ENCODE measurements at places on chromosomes 3 and 15. TPM values are rescaled to one million over a fixed set of nuclear protein-coding genes. Genes with fewer than 3 reads are reported as not detected.

- no peaks in the 10 kb centered on the region for H3K4me1 ChIP-seq
- no peak for DNase-seq
- no peaks in the 10 kb centered on the region for H3K27me3 ChIP-seq
- H3K4me3 ChIP-seq, result no peak overlapping the region
- no peak overlapping the region for H3K27ac ChIP-seq
- H3K36me3 ChIP-seq, result no peaks in the 10 kb centered on the region
Observed at GRCh38 chr15:55959744-55960447, 33.5 kb downstream of the NEDD4 start.

Gene STAG1
- total RNA-seq, result 71.2 TPM

DNA sequence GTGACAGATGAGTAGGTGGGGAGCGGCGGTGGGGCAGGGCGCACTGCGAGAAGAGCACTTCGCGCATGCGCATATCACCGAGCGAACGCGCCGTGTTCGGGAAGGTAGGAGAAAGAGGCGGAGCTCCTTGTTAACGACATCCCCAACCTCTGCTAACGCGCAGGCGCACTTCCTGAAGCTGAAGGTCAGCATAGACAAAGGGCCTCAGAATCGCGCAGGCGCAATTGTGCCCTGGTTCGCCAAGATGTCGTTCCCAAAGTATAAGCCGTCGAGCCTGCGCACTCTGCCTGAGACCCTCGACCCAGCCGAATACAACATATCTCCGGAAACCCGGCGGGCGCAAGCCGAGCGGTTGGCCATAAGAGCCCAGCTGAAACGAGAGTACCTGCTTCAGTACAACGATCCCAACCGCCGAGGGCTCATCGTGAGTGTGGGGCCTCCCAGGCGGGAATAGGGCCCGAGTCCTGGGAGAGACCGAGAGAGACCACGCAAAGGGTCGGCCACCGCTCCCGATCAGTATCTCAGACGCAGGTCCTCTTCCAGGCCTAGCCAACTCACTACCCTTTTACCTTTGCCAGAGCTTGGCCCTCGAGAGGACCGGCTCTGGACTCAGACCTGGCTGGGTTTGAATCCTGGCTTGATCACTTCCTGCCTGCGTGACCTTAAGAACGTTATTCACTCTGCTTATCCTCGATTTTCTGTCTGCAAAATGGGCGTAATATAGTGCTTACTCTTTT, at the start of gene NDUFB4:
TSS of gene NDUFB4 (plus strand) at position 221 of the 737 bp plus-strand sequence. CDS start at position 245, 24 bp downstream.
- peak within 1 kb of the TSS; percentile 92 for H3K27ac ChIP-seq
- DNase-seq, result peak; percentile 91
- H3K27me3 ChIP-seq, result no peaks in the 10 kb centered on the region
- H3K4me1 ChIP-seq, result peaks cover 27% of the 10 kb centered on the region
- H3K36me3 ChIP-seq, result peaks cover 20% of the 10 kb centered on the region

GRCh38 chr15:101294731-101295606, at the start of gene SNRPA1:
TSS of gene SNRPA1 (minus strand) at chr15:101295248. CDS start at chr15:101295178, 70 bp downstream.
- no peaks in the 10 kb centered on the region for H3K27me3 ChIP-seq
- no peaks in the 10 kb centered on the region for H3K36me3 ChIP-seq
- H3K4me1 ChIP-seq, result peaks cover 18% of the 10 kb centered on the region
- DNase-seq, result peak; percentile 96
- H3K27ac ChIP-seq, result peak within 1 kb of the TSS; percentile 94

GRCh38 chr3:5026046-5026362, 46.8 kb downstream of the BHLHE40 start:
- DNase-seq, result no peak
- H3K36me3 ChIP-seq, result no peaks in the 10 kb centered on the region
- H3K27me3 ChIP-seq, result no peaks in the 10 kb centered on the region
- peak overlapping the region; percentile 47 for H3K4me3 ChIP-seq
- H3K27ac ChIP-seq, result no peak overlapping the region

DNA sequence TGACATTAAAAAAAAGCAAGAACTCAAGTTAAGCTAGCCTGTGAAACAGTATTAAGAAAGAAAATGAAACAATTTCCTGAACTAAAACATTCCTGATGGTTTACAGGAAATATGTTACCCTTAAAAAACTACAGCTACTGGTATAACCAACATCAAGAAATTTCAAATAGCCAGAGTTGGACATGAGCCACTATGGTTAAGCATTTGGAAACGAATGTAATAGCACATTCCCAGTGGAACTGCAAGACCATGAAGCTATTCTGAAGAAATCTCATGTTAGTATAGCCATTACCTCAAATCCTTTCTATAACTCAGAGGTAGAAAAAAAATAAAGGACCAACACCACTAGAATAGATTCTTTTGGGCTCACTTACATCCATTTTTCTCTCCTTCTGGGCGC, 30.2 kb downstream of the CPNE4 start:
- no peaks in the 10 kb centered on the region for H3K4me1 ChIP-seq
- no peaks in the 10 kb centered on the region for H3K27me3 ChIP-seq
- H3K36me3 ChIP-seq, result no peaks in the 10 kb centered on the region
- DNase-seq, result no peak
- H3K4me3 ChIP-seq, result no peak overlapping the region
- H3K27ac ChIP-seq, result no peak overlapping the region

DNA sequence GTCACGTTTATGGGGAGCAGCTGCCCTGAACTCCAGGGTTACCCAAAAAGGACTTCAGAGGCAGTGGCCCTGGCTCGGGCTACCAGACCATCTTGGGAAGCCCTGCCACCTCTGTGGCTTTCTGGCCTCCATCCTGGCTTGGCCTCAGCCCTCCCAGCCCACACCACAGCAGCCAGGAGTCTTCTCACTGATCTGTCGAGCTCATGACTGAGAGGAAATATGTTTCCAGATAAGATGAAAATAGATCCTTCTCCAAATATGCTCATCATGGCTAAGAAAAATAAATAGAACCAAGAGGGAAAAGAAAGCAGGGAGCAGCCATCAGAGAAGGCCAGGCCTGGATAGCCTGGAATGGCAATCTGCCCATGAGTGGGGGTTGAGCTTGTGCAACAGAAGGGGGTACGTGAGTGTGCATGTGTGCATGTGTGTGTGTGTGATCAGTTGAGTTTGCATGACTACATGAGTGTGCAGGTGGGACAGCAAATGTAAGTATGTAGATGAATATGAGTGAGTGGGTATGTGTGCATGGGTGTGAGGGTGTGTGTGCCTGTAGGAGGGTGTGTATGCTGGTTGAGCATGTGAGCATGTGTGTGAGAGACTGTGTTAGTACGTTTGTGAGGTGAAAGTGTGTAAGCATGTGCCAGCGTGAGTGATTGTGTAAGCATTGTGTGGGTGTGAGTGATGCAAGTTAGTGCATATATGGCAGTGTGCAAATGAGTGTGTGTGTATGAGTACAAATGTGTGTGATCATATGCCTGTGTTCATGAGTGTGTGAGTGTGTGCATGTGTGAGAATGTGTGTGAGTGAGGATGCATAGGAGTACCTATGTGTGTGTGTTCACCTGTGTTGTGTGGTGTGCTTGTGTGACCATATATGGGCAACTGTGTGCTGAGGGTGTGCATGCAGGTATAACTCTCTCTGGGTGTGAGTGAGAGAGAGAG, 9.9 kb upstream of the RFT1 start:
- no peaks in the 10 kb centered on the region for H3K4me1 ChIP-seq
- no peak for DNase-seq
- no peak overlapping the region for H3K4me3 ChIP-seq
- no peaks in the 10 kb centered on the region for H3K27me3 ChIP-seq
- H3K27ac ChIP-seq, result no peak overlapping the region

Gene SRP14
- 229 TPM for total RNA-seq

DNA sequence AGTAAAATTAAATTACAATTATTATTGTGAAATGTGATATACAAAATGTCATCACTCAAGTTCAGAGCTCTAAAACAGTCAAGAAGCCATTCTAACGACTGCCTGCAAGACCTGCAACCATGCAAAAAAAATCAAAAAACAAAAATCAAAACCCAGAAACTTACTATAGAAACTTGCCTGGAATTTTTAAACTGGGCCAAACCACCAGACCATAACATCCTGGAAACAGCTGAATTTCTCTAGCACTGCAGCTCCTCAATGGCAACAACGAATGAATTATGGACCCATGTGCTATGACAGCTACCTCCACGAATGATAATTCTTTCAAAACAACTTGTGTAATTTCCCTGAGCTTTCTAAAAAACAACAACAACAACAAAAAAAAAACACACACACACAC, 130.0 kb upstream of the KCNMB2 start:
- no peak for DNase-seq
- no peaks in the 10 kb centered on the region for H3K36me3 ChIP-seq
- no peaks in the 10 kb centered on the region for H3K27me3 ChIP-seq
- no peak overlapping the region for H3K27ac ChIP-seq

DNA sequence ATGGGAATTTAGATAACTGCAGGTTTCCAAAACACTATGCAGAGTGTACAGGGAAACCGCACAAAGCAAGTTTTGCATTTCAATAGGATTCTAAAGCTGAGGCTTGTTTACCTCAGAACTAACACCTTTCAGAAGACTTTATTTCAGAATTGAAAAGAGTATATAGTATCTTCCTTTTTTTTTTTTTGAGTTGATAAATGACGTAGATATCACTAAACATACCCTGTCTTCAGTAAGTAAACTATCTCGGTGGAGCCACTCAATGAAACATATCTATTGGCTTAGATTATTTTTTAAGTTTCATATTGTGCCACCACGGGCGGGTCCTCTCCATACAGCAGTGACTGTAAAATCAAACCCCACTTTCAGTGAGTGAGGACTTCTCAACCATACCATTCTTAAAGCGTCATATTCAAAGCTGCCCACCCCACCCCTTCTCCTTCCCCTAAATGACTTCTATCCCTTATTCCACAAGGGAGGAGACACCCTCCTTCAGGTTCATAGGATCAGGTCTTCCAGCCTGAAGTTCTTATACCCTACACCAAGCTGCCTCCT, 2.0 kb upstream of the TBL1XR1 start:
- peak overlapping the region; percentile 2 for H3K27ac ChIP-seq
- no peaks in the 10 kb centered on the region for H3K36me3 ChIP-seq
- no peak for DNase-seq
- no peak overlapping the region for H3K4me3 ChIP-seq

Gene MESP2
- total RNA-seq, result not detected

Gene SI
- not detected for total RNA-seq

GRCh38 chr3:188053036-188053340, 101.0 kb upstream of the LPP start:
- no peaks in the 10 kb centered on the region for H3K27me3 ChIP-seq
- no peak overlapping the region for H3K4me3 ChIP-seq
- H3K36me3 ChIP-seq, result no peaks in the 10 kb centered on the region
- DNase-seq, result no peak

Gene DLEC1
- total RNA-seq, result 96.0 TPM

GRCh38 chr3:125032683-125033082, 23.1 kb downstream of the HEG1 start:
- no peaks in the 10 kb centered on the region for H3K36me3 ChIP-seq
- no peak overlapping the region for H3K4me3 ChIP-seq
- DNase-seq, result no peak
- H3K4me1 ChIP-seq, result no peaks in the 10 kb centered on the region

GRCh38 chr3:197613199-197613598, 57.4 kb upstream of the BDH1 start:
- H3K27me3 ChIP-seq, result no peaks in the 10 kb centered on the region
- no peak overlapping the region for H3K4me3 ChIP-seq
- no peaks in the 10 kb centered on the region for H3K4me1 ChIP-seq
- no peak overlapping the region for H3K27ac ChIP-seq

GRCh38 chr3:149384911-149385321, 7.5 kb upstream of the TM4SF1 start:
- DNase-seq, result no peak
- no peaks in the 10 kb centered on the region for H3K27me3 ChIP-seq
- no peaks in the 10 kb centered on the region for H3K36me3 ChIP-seq
- peak overlapping the region; percentile 71 for H3K27ac ChIP-seq
- H3K4me1 ChIP-seq, result peaks cover 23% of the 10 kb centered on the region

Gene ST3GAL6
- 10.8 TPM for total RNA-seq

GRCh38 chr3:52925405-52926313, 28.3 kb upstream of the STIMATE start:
- no peaks in the 10 kb centered on the region for H3K4me1 ChIP-seq
- no peaks in the 10 kb centered on the region for H3K36me3 ChIP-seq

Gene TMEM212
- total RNA-seq, result not detected

GRCh38 chr3:194086388-194087075, 49.4 kb upstream of the HES1 start:
- H3K4me3 ChIP-seq, result no peak overlapping the region
- H3K4me1 ChIP-seq, result no peaks in the 10 kb centered on the region
- no peak overlapping the region for H3K27ac ChIP-seq
- no peak for DNase-seq
- no peaks in the 10 kb centered on the region for H3K27me3 ChIP-seq
- H3K36me3 ChIP-seq, result no peaks in the 10 kb centered on the region

- H3K4me3 ChIP-seq, result no peak overlapping the region
- H3K4me1 ChIP-seq, result no peaks in the 10 kb centered on the region
- no peaks in the 10 kb centered on the region for H3K36me3 ChIP-seq
Observed at GRCh38 chr15:73844356-73844755, 29.0 kb upstream of the TBC1D21 start.

Gene LRRIQ4
- total RNA-seq, result not detected

DNA sequence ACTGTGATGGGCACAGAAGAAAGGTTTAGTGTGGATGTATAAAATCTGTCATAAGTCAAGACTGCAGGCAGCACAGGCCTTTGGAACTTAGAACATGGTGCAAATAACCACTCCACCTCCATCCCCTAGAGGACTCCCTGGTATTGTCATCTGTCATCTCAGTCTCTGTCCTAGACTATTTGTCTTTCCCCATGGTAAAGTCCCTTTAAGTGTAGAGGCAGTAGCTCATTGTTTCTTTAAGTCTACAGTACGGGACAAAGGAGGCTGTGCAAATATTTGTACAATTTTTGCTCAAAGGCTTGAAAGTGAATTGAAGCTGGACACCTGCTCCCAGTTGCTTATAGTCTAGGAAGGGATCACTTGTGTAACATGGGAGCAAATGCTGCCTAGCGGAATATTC, 3.2 kb upstream of the PXYLP1 start:
- no peak for DNase-seq
- no peak overlapping the region for H3K27ac ChIP-seq
- H3K4me1 ChIP-seq, result no peaks in the 10 kb centered on the region
- no peak overlapping the region for H3K4me3 ChIP-seq

GRCh38 chr3:196518966-196519717, 4.0 kb upstream of the SMCO1 start:
- H3K27me3 ChIP-seq, result no peaks in the 10 kb centered on the region
- H3K4me3 ChIP-seq, result no peak overlapping the region
- no peaks in the 10 kb centered on the region for H3K36me3 ChIP-seq

DNA sequence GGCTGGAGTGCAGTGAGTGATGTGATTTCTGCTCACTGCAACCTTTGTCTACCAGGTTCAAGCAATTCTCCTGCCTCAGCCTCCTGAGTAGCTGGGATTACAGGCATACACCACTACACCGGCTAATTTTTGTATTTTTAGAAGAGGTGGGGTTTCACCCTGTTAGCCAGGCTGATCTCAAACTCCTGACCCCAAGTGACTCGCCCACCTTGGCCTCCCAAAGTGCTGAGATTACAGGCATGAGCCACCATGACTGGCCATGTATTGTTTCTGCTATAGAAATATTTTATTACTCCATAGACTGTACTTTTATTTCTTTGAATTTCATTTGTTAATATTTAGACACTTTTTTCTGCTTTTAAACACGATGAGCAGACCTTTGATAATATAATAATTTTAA, 60.4 kb downstream of the GTF2E1 start:
- DNase-seq, result no peak
- no peak overlapping the region for H3K4me3 ChIP-seq
- H3K27me3 ChIP-seq, result no peaks in the 10 kb centered on the region
- no peak overlapping the region for H3K27ac ChIP-seq
- no peaks in the 10 kb centered on the region for H3K4me1 ChIP-seq

Gene LRRN1
- 7.8 TPM for total RNA-seq

Gene SLC25A20
- total RNA-seq, result 39.3 TPM

GRCh38 chr3:187942658-187943241, 197.5 kb upstream of the BCL6 start:
- no peaks in the 10 kb centered on the region for H3K27me3 ChIP-seq
- no peak overlapping the region for H3K4me3 ChIP-seq
- no peaks in the 10 kb centered on the region for H3K36me3 ChIP-seq
- no peaks in the 10 kb centered on the region for H3K4me1 ChIP-seq
- no peak for DNase-seq
